ENCODE measurements at places on chromosomes 7 and 10. TPM values are rescaled to one million over a fixed set of nuclear protein-coding genes. Genes with fewer than 3 reads are reported as not detected.

Gene CEP41
- total RNA-seq, result 3.8 TPM

Gene IL6
- total RNA-seq, result 1.3 TPM

Gene COL17A1
- 0.18 TPM for total RNA-seq

Gene TMEM225B
- 0.16 TPM for total RNA-seq

Gene AKR1E2
- 2.3 TPM for total RNA-seq

Gene CALHM3
- total RNA-seq, result 0.58 TPM

GRCh38 chr10:132738454-132739224 lies 47.3 kb downstream of the NKX6-2 start:
- no peaks in the 10 kb centered on the region for H3K4me1 ChIP-seq
- DNase-seq, result no peak
- no peak overlapping the region for H3K4me3 ChIP-seq
- no peak overlapping the region for H3K27ac ChIP-seq

Gene ZNF138
- 3.0 TPM for total RNA-seq

DNA sequence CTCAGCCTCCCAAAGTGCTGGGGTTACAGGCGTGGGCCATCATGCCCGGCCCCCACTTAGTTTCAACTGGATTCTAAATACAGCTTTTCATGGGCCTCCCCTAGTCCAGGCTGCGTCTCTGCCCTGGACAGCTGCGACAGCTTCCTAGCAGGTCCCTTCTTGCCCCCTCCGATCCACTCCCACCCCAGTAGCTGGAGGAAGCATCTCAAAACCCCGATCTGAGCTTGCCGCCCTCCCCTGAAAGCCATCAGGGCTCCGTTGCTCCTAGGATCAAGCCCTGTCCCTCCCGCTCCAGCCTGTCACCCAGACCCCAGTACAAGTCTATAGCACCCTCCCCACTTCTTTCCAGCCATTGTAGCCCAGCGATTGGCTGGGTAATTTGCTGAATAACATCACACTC lies 64.5 kb downstream of the VWA2 start:
- no peaks in the 10 kb centered on the region for H3K36me3 ChIP-seq
- H3K27ac ChIP-seq, result no peak overlapping the region
- DNase-seq, result no peak
- H3K4me1 ChIP-seq, result no peaks in the 10 kb centered on the region

Gene PTPRN2
- total RNA-seq, result 33.5 TPM

DNA sequence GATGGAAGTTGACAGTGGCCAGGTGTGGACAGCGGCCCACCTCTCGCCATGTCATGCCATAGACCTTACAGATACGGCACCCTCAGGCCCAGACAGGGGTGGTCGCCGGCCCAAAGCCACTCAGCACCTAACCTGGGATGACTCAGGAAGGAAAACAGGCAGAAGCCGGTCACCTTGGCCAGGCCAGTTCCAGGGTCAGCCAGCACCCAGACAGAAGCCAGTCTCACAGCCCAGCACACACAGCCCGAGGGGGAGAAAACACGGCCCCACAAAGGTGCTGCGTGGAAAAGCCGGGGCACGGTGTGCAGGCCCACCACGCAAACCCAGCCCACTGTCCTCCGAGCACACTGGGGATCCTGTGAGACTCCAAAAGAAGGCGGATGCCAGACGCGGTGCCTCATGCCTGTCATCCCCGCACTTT lies 95.2 kb upstream of the DNAAF5 start:
- peak; percentile 41 for DNase-seq
- H3K4me3 ChIP-seq, result no peak overlapping the region
- no peak overlapping the region for H3K27ac ChIP-seq
- H3K4me1 ChIP-seq, result no peaks in the 10 kb centered on the region
- no peaks in the 10 kb centered on the region for H3K36me3 ChIP-seq

Gene ACTL6B
- total RNA-seq, result 0.55 TPM

Measured in pancreas (tissue), 10 donors.